ENCODE measurements at places on chromosomes 4 and X. TPM values are rescaled to one million over a fixed set of nuclear protein-coding genes. Genes with fewer than 3 reads are reported as not detected.

The OTUD6A gene
- total RNA-seq, result 0.13 TPM

The TGIF2LX gene
- not detected for total RNA-seq

The ARX gene
- total RNA-seq, result not detected

The PHEX gene
- 0.04 TPM for total RNA-seq

The CETN2 gene
- 20.4 TPM for total RNA-seq

Data from WTC11 (cell line).